Stimulated activated CD8-positive, alpha-beta memory T cell treated with anti-CD3 and anti-CD28 coated beads, Interleukin-4, amount 100 ng/mL, for 4 hours (primary cell): ENCODE measurements at places on chromosomes 2 and 18.

DNA sequence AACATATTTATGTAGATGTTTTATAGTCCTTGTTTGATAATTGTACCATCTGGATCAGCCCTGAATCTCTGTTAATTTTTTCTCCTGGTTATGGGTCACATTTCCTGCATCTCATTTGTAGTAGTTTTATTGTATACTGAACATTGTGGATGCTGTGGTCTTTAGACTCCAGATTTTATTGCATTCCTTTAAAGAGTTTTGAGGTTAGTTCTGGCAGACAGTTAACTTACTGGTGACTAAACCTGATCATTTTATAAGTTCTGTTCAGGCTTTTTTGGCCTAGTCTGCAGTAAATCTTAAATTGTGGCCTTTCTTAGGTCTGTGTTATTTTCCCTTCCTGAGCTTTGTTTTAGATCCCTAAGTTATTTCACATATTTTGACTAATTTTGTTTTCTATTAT is 84.3 kb downstream of the FANCL start:
- no peak for DNase-seq

GRCh38 chr2:66127061-66127460 is 307.9 kb upstream of the MEIS1 start:
- DNase-seq = no peak

- no peak for DNase-seq
Observed at GRCh38 chr2:60275958-60276357, 277.5 kb downstream of the BCL11A start.

DNA sequence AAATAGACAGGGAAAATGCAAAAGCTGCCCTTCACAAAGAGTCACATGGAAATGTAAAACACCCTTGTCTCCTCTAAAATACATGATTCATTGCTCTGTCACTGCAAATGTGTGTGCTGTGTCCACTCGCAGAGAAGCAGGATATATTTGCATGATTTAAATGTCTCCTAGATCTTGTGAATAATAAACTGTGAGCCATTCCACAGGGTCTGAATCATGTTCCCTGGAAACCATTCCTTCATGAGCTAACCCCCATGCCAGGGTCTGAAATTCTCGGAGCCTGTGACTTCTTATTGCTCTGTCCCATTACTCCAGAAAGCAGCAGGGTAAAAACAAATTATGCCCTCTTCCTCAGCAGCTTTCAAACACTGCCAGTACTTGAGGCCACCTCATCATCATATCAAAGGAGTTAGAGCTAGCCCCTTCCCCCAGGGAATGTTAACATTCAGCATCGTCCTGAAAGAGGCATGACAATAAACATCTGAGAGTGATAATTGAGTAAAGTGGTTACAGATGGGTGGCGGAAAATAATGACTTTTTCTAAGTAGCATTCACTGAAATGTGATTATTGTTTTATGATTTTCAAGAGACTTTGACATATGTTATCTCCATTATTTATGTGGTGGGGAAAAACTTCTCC is 11.7 kb upstream of the CNGA3 start:
- DNase-seq = no peak

GRCh38 chr2:39741871-39742270 is 37.2 kb downstream of the THUMPD2 start:
- no peak for DNase-seq

GRCh38 chr2:105929516-105929915 is 184.8 kb downstream of the NCK2 start:
- no peak for DNase-seq

DNA sequence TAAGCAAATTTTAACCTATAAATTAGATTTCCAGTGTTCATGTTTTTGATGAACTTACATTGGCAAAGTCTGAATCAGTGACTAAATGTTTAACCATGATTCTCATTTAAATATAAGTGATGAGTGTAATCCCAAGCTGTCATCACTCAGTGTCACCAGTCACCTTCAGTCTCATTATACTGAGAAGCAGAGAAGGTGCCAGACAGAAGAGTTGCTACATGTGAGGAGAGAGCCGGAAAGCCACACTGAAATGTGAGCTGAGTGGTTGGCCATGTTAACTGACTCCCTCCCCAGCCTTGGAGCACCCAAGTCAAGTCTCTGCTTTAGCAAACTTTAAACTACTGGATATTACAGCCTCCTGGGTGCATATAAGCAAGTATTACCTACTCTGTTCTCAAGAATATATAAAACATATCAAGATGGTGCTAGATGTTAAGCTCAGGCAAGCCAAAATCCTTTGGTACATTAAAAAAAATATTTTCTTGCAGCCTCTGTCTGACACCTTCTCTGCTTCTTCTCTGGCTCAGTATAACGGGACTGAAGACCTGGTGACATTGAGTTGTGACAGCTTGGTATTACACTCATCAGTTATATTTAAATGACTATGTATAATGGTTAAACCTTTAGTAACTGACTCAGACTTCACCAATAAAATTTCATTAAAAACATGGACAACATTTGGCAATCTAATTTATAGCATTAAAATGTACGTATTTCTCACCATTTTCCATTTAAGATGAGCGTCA is 75.8 kb upstream of the MAP3K20 start:
- DNase-seq = no peak

- DNase-seq = no peak
Observed at GRCh38 chr2:102063487-102063911, 71.7 kb downstream of the IL1R2 start.

DNA sequence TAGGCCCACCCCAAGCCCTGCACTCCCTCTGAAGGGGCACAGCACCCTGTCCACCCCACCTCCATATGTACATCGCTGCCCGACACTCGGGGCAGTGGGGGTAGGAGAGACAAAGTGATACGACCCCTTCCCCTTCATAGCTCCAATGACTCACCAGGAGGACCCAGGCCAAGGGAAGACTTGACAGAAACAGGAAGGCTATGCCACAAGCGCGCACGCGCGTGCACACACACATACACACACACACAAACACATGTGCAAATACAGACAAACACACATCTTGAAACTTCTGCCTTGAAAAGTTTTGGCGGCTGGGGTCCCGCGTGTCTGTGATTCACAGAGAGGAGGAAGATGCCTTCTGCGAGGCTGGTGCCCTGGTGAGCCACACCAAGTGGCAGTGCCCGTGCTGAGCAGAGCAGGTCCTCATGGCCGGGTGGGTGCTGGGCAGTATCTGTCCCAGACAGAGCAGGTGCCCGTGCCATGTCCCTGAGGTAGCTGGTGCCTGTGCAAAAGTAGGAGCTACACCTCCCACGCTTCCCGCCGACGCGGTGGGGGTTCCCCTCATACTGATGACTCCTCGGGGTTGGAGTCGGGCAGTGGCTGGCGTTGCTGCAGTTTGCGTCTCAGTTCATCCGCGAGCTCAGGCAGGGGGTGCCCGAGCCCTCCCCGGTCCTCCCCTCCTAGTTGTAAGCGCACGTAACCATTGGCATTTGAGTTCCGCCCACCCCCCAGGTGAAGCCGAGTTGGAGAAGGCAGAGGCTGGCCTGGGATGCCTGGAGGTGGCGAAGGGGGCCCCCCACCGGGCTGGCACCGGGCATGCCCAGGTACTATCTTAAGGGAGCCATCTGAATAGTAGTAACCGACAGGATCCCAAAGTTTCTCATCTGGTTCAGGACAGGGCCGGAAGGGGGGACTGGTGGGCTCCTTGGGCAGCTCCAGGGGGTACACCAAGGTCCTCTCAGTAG is 2.5 kb upstream of the ANKRD39 start:
- no peak for DNase-seq
